AG08396 (cell line): ENCODE measurements at places on chromosomes 12 and 14.

DNA sequence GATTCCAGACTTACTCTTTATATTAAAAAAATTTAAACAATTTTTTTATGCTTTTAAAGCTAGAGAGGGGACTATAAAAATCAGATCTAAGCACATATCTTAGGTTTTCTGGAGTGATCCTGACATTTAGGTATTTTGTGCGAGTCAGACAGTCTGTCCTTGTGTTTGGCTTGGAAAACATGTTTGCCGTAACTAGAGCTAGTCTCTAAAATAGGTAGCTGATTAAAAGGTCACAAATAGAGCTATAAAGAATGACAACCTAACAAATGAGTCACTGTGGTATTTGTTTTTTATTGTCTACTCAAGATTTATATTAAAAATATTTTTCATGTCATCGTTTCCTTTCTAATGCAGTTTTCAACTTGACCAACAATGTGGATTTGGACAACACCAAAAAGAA is 73.4 kb downstream of the MNAT1 start:
- DNase-seq, result no peak

DNA sequence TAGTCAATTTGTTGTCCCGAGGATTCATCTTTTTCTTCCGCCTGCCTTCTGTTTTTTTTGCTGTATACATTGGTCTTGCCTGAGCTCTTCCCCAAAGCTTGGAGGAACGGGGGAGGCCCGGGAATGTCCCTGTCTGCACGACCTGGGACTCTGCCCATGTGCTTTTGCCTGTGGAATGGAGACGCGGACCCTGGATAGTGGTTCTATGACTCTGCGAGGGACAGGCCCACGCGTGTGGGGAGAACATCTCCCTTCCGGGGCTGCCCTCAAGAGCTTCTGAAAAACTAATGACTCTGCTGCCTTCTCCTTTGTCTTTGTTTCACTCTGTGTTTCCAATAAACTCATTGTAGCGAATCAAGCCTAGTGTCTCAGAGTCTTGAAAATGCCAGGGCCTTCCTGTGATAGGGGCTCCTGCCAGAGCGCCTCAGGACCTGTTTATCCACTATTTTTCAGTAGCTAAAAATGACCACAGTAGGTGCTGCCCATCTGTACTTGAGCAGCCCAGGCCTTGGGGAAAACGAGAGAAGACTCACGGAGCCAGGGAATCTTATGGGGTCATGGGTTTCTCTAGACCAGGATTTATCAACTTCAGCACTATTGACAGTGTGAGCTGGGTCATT is 12.3 kb downstream of the KRT83 start:
- DNase-seq, result no peak

DNA sequence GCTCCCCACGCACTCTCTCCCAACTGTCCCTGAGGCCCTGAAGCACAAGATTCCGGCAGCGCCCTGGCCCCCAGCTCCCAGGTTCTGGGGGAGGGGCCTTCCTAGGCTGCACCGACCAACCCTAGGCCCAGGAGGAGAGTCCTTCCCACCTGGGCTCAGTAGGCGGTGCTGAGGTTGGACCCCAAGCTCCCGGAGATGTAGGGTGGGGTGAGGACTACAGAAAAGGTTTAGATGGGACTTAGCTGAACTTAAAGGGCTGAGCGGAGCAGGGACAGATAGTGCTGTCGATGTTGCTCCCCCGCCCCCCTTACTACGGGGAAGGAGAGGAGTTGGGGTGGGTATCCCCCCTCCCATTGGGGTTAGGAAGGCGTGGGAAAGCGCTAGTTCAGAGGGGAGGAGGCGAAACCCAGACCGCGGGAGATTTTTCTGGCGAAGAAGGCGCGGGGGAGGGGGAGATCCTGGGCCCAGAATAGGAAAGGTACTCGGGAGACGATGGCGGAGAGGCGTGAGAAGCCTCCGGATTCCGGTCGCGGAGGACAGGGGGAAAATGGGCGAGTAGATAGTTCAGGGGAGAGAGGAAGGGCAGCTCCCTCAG is 4.2 kb upstream of the BAZ2A start:
- no peak for DNase-seq

- DNase-seq, result no peak
Measured at GRCh38 chr12:75997658-75998057, 33.9 kb downstream of the PHLDA1 start.

- no peak for DNase-seq
Measured at GRCh38 chr12:71299541-71300376, 139.8 kb upstream of the LGR5 start.

DNA sequence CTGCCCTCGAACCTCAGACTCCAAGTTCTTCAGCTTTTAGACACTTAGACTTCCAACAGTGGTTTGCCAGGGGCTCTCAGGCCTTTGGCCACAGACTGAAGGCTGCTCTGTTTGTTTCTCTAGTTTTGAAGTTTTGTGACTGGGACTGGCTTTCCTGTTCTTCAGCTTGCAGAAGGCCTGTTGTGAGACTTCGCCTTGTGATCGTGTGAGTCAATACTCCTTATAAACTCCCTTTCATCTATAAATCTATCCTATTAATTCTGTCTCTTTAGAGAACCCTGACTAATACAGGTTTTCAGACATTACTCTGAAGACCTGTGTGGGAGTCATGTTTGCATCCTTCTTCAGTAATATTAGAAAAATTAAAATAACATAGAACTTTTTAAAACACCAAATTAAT is 289.1 kb downstream of the RMST start:
- no peak for DNase-seq

GRCh38 chr12:117064049-117064448 is 35.2 kb downstream of the TESC start:
- no peak for DNase-seq
